NCI-H1694 treated with DMSO at 0.1 percent for 48 hours (cell line): ENCODE measurements at places on chromosomes 6 and 20.

- no peak for DNase-seq
These were observed 14.6 kb upstream of the RIPOR2 start for GRCh38 chr6:24950218-24950941.

GRCh38 chr6:11384531-11385309 is 152.3 kb upstream of the NEDD9 start:
- no peak for DNase-seq

DNA sequence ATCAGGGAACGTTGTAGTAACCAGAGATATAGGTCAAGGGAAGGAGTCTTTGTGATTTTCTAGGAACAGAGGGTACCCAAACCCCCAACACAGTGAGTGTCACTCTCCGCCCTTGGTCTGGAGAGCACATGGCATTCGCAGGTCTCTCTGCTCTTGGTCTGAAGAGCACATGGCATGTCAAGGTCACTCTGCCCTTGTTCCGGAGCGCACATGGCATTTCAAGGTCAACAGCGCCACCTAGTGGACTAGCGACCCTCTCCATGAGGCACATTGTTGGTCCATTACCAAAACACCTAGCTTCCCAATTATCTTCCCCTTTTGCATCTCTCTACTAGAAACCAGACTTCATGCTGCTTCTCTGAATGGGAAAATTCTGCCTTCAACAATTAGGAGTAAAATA is 260.0 kb downstream of the C6orf118 start:
- no peak for DNase-seq

GRCh38 chr6:20408851-20409250 is 7.2 kb downstream of the E2F3 start:
- DNase-seq, result no peak

DNA sequence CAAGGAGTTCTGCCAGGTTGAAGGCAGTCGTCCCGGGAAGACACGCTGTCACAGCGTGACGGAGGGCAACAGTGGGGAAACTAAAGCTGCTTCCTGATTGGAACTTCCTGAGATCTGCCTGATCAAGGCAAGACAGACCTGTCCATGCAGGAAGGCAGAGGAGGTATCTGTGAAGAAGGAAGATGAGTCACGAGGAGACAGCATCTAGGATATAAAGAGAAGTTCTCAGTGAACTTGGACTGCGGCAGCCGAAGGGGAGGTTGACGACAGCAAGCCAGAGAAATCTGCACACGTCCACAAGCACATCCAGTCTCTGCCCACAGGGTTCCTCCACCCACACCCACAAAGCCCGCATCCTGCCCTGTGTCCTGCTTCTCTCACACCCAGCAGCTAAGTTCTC is 38.6 kb downstream of the PREP start:
- no peak for DNase-seq

GRCh38 chr6:72968704-72969103 is 256.6 kb downstream of the KHDC1L start:
- no peak for DNase-seq

DNA sequence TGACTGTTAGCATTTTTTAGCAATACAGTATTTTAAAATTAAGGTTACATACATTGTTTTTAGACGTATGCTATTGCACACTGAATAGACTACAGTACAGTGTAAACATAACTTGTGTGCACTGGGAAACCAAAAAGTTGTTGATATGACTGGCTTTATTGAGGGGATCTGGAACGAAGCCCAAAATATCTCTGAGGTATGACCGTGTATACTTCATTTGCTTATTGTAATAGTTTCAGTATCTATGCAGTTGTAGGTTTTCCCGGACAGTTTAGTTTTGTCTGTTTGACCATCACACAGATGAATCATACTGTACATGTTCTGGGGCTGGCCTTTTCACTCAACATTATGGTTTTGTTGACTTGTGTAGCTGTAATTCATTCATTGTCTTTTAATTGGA is 6.9 kb upstream of the ZBTB12 start:
- DNase-seq, result no peak

DNA sequence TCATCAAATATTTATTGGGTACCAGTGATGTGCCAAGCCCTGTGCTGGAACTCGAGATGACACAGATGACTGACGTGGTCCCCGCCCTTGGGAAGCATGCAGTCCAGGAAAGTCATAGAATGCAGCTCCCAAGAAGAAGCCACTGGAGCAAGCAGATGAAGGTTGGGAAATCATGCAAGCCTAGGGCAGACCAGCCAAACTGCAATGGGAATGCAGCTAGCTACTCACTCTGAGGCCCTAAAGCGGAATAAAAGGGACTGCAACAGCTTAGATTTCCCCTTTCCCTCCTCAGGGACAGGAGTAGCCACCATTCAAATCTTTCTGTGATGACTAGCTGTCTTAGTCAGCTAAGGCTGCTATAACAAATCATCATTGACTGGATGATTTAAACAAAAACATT is 152.2 kb downstream of the MAFB start:
- DNase-seq, result no peak

DNA sequence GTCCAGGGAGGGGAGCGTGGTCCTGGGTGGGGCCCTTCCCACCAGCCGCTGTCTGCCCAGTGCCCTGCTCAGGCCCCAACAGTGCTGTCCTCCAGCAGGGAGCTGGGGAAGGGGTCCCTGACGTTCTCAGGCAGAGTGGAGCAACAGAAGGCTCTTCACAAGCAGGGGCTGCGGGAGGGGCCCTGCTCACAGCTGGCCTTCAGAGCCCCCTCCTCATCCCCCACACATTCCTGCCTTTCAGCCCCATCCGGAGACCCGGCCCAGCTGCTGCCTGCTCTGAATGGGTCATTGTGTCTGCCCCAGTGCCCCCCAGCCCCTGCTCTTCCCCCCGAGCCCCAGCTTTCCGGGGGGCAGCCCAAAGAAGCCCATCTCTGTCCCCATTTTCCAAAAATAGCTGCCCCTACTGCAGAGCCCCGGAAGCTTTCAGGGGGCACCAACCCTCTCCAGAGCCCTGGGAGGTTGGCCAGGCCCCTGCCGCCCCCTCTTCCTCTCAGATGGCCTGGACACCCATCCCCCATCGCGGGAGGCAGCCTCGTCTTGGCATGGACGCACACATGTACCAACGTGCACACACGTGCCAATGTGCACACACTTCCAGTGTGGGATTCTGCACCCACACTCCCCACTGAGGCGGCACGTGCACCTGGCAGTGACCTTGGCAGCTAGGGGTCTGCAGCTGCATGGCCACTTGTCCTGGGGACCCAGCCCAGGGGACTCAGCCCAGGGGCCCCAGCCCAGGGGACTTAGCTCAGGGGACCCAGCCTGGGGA is 3.7 kb downstream of the COL20A1 start:
- no peak for DNase-seq

DNA sequence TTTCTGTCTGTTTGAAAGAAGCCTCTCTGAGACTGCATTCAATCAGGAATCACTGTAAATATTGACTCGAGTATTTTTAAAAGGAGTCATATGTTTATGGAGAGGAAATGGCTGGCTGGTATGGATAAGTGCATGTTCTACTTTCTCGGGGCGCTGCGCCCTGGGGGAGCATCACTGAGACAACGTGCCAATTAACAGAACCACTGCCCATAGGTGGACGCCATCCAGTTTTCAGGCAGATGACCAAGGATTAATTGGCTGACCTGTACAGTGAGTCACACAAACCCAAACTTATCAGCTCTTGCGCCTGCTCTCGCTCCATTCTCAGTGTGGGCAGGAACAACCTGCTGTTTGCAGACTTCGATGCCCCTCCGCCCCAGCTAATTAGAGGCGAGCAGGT is 571.2 kb downstream of the QKI start:
- DNase-seq, result no peak

- DNase-seq, result no peak
These were observed 240 bp downstream of the FOXQ1 start for GRCh38 chr6:1312203-1312472.

DNA sequence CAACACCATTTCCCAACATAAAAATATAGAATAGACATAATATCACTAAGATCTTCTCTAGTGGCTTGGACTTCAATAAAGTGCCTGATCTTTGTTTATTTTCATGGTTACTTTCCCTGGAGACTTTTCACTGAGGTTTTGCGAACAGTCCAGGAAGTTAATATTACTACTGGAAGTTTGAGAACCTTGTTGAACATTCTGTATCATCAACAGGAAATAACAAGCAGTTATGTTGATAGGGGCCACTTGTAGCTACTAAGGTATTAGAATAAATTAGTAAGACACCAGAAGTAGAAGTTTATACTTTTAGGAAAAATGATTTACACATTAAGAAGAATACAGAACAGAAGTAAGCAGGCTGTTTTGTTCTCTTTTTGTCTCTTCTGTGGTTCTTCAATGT is 180.2 kb downstream of the TFAP2B start:
- DNase-seq, result no peak

DNA sequence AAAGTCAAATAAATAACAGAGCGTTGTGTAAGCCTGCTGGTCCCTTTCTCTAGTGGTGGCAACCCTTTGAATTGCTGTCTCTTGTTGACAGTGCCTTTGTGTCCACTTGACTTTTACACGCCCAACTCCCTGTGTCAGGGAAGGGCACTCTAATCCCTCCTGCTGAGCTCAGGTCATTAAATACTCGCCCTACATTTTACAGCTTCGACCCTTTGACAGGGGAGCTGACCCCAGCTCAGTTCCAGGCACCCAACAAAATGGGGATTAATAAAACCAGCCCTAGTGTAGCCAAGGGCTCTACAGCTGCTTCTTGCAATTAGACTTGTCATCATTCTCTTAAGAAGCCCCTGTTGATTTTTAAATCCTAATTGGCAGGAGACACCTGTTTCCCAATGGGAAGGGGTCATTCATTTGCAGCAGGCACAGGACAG is 308.2 kb downstream of the EYA4 start:
- no peak for DNase-seq

DNA sequence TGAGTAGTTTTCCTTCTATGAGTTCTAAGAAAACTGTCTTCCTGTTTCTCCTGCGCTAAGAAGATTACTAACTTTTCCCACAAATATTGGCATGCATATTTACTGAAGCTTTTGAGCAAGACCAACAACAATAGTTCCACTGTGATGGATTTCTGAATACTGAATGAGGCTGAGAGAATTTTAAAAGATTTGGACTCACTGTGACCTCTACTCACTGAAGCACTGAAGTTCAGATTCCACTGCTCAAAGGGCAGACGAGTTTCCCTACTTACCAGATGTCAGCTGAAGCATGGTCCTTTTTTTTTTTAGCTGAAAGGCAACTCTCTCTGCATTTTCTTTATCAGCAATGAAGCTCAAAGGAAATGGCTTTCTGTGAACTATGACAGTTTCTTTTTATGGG is 718.5 kb downstream of the RFPL4B start:
- no peak for DNase-seq

GRCh38 chr6:26284537-26285142 is 80.4 kb upstream of the BTN3A2 start:
- DNase-seq, result no peak

DNA sequence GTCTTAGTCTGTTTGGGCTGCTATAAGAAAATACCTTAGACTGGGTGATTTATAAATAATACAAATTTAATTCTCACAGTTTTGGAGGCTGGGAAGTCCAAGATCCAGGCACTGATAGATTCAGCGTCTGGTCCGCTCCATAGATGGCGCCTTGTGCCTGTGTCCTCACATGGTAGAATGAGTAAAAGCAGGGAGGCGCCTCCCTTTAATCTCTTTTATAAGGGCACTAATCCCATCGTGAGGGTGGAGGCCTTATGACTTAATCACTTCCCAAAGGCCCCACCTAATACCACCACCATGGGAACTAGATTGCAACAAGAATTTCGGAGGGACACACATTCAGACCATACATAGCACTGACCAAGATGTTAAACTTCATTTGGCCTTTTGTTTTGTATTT is 91.2 kb upstream of the TMEM181 start:
- DNase-seq, result no peak

DNA sequence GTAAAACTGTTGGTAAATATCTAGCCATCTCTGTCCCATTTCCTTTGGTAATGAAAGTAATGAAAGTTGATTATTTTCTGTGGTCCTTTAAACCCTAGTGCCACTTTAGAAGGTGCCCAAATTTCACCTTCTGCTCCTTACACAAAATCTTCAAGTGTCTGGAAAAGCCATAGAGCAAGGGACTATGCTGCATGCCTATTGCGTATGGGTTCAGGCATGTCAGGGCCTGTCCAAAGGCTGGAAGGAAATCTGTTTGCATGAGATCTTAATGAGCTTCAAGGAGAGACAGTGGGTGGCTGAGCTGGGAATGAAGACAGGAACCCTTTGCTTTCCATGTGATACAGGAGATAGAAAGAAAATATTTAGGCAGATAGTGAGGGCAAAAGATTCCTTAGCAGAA is 66.6 kb upstream of the CCN6 start:
- no peak for DNase-seq

GRCh38 chr6:27922949-27923348 is 10.8 kb upstream of the OR2B2 start:
- DNase-seq, result no peak

DNA sequence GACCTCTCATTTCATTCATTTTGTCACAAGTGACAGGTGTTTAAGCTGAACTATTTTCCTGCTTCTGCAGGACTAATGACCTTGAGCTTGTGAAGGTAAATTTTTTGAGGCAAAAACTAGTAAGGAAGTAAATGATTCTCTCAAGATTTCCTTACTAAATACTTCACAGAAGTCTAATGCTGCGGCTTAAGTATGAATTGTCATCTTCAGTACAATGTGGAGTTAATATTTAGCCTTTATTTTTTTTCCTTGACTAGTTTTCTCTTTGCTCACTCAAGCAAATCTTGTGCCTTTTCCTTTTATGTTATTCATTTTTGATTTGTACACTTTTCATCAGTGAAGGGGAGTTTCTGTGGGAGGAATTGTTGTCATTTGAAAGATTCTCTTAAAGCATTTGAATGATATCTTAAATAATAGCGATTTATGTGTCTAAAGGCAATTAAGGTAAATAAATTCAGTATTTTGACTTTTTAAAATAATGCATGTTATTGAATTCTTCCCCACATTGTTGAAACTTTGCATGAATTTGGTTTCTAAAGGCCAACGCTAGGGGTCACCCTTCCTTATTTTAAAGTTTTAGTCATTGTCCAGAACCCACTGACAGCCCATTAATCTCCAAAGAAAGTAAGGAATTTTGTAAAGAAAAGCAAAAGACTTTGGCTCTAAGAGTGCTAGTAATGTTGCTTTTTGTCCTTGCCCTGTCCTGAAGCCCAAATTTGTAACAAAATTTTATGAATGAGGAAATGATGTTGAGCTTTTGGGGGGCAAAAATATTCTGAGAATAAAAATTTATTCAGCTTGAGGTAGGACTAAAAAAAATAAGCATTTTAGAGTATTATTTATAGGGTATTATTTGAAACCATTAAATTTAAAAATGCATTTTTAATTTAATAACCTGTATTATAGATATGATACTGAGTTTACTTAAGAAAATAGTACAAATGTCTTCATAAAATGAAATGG is 157.4 kb upstream of the LAMA2 start:
- DNase-seq, result no peak

DNA sequence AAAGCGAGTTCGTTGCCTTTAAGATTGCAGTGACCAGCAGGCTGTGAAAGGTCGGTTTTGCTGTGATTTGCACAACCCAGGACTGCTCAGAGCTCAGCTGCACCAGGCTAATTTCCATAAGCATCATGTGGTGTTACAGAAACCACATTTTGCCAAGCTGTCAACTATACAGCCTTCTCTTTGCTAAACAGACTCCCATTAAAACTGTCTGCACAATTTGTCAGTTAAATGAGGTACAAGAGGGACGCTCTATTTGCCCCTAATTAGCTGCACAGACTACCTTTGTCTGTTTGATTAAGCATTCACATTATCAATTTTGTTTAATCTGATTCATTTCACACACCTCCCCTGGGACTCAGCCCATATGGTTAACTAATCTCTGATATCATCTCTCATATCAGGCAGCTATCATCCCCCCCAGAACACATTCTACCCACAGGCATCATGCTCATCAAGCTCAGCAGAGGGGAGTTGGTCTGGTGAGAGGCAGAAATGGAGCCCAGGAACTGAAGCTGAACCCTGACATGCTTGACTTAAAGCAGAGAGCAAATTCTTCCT is 62.1 kb downstream of the OLIG3 start:
- DNase-seq, result peak; percentile 91
